Stimulated activated CD4-positive, alpha-beta T cell treated with anti-CD3 and anti-CD28 coated beads, TNF-alpha, amount 100 ng/mL, for 24 hours (primary cell): ENCODE measurements at places on chromosomes 6 and 20.

DNA sequence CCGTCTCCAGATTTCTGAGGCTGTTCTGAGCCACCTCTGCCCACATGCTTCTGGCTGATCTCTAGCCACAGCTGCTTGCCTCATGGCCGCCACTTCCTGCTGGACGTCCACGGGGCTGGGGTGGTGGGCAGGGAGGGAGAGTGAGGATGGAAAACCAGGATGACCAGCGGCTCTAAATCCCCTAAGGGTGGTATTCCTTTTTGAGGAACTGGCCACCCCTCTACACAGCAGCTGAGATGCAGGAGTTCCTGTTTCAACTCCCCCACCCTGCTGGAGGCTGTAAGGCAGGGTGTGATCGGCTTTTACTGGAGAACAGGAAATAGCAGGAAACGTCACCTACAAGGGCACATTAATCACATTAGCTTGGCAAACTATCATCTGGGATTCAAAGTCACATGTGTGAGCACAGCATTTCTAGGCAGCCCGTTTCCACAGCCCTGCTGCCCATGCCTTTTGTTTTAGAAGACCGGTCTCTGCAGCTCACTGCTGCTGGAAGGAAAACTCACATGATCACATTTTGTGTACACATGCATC is 181.6 kb upstream of the ECI2 start:
- no peak for DNase-seq

GRCh38 chr6:134951494-134952263 is 1.8 kb upstream of the ALDH8A1 start:
- no peak for DNase-seq

- DNase-seq: no peak
Observed at GRCh38 chr20:33701629-33702450, 15.7 kb upstream of the E2F1 start.

DNA sequence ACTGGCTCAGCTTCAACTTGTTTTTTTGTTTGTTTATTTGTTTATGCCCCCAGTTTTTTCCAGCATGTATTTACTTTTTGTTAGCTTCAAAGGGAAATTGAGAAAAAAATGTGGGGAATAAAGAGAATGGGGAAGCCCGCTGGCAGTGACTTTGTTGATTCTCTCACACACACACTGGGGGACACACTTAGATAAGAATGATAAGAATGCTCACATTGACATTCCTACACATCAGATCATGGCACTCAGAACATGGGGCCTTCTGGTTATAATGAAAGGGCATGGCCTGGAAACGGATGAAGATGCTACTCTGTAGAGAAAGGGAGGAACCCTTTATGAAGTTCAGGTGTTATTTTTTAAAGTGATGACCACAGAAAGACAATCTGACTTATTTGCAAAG is 15.6 kb upstream of the DAAM2 start:
- DNase-seq: no peak

- DNase-seq: no peak
Observed at GRCh38 chr6:154359161-154359574, 2.6 kb upstream of the IPCEF1 start.

DNA sequence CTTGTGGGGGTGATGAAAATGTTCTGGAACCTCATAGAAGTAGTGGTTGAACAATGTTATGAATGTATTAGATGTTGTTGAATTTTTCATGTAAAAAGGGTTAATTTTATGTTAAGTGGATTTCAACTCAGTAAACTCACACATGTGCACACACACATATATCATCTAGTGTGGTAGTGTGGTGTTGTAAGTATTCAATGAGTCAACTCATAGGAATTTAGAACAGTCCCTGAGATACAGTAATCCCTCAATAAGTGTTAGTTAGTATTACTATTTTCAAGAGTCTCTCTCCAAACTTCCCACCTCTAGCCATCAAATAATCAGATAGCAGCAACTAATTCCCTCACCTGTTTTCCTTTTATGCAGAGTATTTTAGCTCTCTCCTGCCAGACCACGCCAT is 563.1 kb upstream of the JARID2 start:
- no peak for DNase-seq

DNA sequence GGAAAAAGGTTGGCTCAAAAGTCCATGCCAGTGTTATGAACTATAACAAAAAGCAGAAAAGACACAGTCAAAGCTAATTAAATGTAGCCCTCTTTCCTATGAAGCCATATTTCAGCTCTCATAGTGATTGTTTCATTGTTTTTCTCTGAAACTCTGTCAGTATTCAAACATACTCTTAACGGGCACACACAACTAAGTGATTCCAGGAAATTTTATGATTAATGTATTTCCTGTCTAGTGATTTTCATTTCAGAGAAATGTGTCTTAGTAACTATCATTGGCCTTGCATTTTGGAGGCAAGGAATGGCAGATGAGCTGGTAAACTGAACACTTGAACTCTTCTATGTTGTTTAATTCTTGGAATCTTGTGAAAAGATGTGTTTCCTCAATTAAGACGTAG is 68.0 kb downstream of the CLVS2 start:
- DNase-seq: no peak

DNA sequence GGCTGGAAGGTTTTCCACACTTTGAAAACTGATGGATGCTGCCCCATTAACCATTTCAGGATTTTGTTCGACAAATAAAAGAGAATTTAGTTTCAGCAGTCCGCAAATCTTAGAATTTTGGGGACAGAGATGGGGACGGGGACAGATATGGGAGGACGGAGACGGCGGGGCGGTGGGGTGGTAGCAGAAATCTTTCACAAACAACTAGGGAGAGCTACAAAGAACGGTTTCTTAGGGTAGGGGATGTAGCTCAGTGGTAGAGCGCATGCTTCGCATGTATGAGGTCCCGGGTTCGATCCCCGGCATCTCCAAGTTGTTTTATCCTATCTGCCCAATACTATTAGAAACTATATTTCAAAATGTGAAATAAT is 15.1 kb downstream of the HMGN4 start:
- peak; percentile 73 for DNase-seq

- no peak for DNase-seq
Observed at GRCh38 chr6:37399795-37400490, 33.1 kb upstream of the CMTR1 start.

DNA sequence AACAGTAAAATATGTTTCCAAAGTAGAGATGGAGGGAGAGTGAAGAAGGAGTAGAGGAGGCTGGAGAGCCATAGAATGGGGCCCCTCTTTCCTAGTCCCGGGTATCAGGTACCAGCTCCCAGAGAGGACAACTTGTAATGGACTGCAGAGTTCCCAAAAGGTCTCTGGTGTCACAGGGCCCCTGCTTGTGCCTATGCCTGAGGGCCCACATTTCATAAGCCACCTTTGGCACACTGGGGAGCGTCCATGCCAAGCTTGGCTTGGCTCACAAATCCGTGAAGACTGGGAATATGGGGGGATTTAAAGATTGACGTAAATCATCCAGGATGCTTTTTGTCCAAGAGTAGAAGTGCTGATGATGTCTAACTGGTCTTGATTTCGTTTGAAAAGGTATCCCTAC is 16.4 kb upstream of the SLC22A3 start:
- DNase-seq: no peak

DNA sequence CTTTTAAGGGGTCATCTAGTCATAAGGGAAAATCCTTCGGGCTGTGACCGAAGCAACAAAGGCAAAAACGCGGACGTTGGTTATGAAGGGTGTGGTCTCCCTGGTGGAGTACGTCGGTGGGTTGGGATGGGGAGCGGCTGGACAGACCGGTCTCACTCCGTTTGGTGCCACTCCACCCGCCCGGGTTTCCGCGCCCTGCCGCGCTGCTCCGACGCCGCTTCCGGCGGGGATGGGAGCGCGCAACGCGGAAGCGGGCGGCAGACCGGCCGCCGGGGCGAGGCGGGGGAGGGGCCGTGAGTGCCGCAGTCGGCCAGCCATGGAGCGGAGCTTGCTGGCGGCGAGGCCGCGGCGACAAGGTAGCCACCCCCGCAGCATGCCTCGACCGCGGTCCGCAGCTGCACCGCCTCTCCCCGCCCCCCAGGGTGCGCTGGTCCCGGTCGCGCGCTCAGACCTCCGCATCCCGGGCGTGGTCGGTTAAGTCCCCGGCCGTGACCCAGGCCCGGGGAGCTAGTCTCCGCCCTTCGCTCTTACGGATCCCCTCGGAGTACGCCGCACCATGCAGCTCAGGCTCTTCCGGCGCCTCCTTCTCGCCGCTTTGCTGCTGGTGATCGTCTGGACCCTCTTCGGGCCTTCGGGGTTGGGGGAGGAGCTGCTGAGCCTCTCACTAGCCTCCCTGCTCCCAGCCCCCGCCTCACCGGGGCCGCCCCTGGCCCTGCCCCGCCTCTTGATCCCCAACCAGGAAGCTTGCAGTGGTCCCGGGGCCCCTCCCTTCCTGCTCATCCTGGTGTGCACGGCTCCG is at the start of gene B3GALT4:
Gene B3GALT4 (plus strand): TSS at position 260 of the 799 bp plus-strand sequence. CDS start 297 bp downstream, at position 557.
- peak; percentile 68 for DNase-seq

- no peak for DNase-seq
Observed at GRCh38 chr20:61728786-61729770, 336.6 kb downstream of the TAF4 start.

GRCh38 chr6:163151212-163151611 is 263.3 kb upstream of the QKI start:
- no peak for DNase-seq

GRCh38 chr6:144131248-144131709 is 19.0 kb upstream of the STX11 start:
- no peak for DNase-seq

DNA sequence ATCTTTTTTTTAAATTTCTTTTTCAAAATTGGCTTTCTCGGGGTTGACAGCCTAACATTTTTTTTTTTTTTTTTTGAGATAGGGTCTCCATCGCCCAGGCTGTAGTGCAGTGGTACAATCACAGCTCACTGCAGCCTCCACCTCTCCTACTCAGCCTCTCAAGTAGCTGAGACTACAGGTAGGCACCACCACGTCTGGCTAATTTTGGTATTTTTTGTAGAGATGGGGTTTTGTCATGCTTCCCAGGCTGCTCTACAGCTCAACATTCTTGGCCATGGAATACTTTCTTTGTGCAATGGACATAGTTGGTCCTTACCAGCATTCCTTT is 6.4 kb upstream of the CTNNBL1 start:
- no peak for DNase-seq

GRCh38 chr6:5036269-5036668 is 32.4 kb upstream of the RPP40 start:
- no peak for DNase-seq

GRCh38 chr6:112701201-112701600 is 354.1 kb downstream of the RFPL4B start:
- no peak for DNase-seq

DNA sequence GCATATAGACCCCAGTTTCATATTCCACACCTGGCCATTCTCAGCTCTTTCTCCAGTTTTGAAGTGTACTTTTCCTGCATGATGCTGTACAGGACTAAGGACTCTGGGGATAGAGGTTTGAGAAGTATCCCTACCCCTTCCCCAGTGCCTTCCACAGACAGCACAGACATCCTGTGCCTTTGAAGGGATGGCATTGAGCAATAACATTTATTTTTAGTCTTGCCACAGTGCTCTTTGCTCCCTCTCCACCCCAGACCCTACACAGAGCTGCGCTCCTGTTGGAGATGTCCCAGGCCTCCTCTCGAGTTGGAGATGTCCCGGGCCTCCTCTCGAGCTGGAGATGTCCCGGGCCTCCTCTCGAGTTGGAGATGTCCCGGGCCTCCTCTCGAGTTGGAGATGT is 275.8 kb downstream of the FARS2 start:
- DNase-seq: no peak

GRCh38 chr6:144053601-144054000 is 41.8 kb downstream of the SF3B5 start:
- no peak for DNase-seq

DNA sequence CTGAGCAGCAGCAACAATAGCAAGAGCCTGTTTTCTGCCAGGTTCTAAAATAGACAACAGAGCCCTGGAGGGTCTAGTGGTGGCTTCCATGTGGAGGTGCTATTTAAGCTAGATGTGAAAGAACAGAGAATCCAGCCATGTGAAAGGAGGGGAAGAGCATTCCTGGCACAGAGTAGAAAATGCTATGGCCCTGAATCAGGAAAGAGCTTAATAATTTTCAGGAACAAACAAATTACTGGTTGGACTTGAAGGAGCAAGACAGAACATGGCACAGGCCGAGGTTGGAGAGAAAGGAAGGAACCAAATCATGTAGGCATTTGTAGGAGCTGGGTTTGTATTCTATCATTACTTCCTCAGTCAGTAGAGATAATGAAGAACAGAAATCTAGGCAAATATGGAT is 98.3 kb downstream of the AIG1 start:
- DNase-seq: no peak

DNA sequence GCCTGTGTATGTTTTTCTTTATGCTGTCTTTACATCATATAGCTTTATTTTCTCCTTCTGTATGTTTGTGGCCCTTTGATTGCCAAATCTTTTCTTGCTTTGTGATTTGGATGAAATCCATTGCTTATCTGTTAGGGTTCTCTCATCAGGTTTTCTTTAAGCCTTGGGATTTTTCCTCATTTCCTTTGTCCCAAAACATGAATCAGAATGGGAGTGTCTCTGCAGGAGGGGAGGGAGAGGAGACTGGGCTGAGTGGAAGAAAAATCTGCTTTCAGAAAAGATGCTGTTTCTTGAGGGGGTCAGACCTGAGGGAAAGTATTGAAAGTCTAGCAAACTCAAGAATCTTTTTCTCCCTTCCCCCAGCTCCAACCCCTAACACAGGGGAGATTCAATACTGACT is 758.0 kb upstream of the MMS22L start:
- no peak for DNase-seq

DNA sequence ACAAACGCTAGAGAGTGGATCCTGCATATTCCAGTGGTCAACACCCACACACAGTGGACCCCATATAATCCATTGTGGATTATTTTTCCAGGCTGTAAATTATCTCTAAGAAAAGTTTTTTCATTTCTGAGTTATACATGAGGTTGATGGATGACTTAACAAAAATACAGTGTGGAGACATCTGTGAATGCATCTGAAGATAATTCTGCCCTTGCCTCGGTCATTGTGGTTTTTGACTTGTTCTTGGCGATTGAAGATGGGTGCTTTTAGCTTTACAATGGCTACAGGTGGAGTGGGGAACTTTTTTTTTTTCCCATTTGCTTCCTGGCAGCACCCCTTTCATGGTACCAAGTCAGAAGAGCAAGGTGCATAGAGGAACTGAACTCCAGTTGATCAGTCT is 242.7 kb downstream of the MYLK4 start:
- no peak for DNase-seq

DNA sequence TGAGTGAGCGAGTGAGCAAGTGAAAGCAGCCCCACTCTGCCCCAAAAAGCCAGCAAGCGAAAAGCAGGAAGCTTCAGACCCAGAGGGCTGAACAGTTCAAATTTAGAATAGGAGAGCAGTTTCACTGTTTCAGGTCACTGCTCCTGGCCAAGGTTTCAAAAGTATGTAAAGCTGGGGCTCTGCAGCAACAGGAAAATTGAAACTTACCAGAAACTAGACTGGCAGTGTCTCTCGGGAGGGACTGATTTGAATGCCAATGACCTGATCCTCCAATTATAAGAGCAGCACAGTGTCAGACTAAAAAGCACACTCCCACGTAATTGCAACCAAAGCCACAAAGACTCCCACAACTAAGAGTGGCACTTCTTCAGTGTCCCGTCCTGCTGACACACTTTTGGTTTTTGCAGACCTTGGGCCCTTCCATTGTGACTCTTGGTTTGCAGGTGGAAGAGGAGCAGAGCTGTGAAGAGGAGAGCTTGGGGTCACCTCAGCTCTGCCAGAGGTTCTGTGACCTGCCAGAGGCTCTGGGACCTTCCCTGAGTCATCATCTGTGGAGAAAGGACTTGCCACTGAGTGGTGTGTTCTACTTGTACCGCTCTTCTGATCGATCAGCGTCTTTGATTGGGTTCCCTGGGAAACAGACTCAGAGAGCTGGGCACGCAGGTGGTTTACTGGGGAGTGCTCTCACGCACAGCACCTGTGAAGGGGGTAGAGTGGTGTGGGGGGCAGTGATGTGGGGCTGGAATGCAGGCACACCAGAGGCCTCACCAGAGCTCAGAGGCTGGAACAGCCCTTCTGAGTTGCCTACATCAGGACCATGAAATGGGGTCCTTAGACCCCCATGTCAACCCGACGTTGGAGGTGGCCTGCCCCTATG is 52.7 kb upstream of the PTGIS start:
- DNase-seq: no peak
